OCI-M1 (cell line): ENCODE measurements at places on chromosomes 1 and 21.

- DNase-seq: no peak
Measured at GRCh38 chr21:22244516-22244915, 1246.3 kb downstream of the NCAM2 start.

DNA sequence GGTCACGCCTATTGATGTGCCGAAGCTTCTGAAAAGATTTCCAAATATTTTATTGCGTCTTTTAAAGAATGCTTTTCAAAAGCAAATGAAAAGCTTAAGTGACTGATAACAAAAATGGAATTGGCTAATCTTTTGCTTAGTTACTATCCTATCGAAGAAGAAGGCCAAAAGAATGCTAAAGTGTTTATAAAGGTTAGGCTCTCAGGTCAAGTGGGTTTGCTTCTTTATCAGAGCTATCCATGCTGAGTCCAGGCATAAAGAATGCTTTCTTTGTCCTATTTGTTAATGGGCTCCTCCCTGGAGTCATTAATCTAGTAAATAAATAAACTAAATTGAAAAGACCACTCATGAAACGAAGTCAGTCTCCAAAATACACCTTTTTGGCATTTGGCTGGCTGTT is 133.4 kb upstream of the LYPLAL1 start:
- no peak for DNase-seq

DNA sequence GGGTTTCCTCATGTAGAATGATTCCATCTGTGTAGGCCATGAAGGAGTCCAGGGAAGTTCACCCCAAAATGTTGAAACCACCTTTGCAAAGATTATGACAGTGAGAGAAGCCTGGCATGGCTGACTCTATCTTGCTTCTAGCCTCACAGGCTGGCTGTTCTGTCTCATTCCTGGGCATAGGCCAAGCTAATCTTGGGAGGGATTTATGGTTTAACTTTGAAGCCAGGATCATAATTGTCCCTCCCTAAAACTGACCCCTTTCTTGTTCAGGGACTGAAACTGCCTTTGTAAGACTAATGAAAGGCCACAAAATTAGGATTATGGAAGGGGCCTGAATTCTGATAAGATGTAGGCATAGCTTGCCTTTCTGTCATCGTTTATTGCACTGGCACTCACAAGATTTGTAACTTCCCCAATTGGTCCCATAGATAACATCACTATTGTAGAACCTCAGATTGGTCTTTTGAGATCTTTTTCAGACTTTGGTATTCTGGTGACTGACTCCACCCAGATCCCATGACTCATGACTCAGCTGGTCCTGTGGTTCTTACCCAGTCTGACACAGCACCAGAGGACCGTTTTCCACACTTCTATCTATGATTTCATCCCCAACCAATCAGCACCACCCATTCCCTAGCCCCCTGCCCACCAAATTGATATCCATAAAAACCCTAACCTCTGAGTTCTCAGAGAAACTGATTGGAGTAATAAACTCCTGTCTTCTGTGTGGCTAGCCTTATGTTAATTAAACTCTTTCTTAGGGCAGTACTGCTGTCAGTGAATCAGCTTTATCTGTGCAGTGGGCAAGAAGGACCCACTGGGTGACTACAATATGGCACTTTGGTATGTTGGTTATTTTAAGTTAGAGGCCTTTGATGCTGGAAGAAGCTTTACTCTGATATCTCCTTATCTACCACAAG is 13.6 kb upstream of the LAMTOR5 start:
- peak; percentile 89 for DNase-seq

DNA sequence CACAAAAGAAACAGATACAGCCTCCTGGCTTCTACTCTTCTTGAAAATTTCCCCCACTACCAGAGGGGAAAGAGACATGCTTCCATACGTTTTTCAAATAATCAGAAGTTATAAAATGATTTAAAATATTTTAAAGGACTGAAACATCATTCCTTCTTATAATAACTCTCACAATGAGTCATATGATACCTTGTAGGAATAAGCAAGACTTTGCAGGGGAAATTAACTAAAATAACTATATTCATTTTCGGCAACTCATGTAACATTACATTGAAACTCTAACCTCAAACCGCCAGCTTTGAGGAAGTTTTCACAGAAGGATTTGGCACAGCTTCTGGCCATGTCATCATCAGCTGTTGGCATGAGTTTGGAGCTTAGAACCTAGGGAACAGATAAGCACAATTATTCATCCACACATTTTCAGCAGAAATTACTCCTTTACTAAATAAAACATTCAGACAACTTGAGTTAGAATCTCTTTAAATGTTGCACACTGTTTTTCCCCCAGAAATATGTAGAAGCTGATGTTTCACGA is 85.9 kb downstream of the USP24 start:
- peak; percentile 76 for DNase-seq

GRCh38 chr1:81226603-81226928 is 574.2 kb upstream of the ADGRL2 start:
- no peak for DNase-seq

DNA sequence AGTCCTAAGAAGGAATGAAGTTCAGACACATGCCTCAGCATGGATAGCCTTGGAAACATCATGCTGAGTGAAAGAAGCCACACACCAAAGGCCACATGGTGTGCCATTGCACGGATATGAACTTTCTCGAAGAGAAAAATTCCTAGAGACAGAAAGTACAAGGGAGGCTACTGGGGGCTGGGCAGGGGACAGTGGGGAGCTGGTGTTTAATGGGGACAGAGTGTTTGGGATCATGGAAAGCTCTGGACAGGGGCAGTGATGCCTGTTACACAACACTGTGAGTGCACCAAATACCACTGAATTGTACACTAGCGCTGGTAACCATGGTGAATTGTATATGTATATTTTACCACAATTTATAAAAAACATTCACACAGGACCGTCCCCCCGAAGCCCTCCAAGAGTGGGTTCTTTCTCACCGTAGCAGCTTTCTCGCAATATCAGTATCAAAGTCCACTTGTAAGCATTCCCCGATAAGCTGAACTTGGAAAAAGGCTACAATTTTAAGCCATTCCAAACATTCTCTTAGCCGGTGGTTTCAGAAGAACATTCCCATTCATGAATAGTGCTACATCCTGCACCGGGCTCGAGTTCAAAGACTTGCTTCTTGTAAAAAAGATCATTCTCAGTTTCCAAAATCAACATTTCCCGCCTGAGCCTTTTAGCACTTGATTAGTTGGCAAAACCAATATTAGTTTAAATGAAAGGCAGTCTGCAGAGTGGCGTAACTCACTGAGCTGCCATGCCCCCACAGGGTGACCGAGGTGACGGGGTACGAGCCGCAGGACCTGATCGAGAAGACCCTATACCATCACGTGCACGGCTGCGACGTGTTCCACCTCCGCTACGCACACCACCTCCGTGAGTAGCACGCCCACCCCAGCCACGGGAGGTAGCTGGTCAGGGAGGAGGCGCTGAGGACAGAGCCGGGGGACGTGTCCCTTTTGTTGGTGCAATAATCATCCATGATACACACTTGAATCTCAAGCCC is 31.7 kb downstream of the SIM2 start:
- no peak for DNase-seq

DNA sequence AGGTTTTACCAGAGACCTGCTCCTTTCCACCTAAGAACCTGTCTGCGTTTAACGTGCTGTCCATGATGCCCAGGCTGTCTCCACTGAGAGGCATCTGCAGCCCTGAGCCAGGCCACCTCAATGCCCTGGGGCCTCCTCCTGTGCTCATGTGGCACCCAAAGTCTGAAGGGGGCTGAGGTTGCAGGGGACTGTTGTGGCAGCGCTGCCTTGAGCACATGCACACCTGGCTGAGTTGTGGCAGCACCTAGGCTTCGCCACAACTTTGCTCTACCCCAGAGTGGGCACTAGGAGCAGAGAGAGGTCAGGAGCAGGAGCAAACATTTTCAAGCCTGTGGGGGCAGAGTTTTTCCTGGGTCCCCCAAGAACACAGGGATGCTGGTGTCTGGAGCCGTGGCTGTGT is 1527.1 kb downstream of the PLA2G4A start:
- DNase-seq: no peak

DNA sequence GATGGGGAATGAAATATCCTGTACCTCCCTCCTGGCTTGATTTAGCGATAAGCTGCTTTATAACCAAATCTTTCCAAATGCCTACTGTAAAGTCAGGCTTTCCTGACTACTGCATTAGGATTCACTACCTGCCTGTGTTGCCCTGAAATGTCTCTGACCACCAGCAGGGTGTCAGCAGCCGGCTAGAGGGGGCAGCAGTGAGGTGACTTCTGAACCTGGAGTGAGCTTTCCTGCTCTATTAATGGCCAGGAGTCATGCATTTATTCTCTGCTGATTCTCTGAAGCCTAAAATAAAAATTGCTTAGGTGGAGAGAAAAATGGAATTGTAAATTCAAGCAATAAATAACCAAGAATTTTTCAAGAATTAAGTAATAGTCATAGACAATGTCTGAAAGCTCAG is 2.5 kb downstream of the BACE2 start:
- peak; percentile 27 for DNase-seq

DNA sequence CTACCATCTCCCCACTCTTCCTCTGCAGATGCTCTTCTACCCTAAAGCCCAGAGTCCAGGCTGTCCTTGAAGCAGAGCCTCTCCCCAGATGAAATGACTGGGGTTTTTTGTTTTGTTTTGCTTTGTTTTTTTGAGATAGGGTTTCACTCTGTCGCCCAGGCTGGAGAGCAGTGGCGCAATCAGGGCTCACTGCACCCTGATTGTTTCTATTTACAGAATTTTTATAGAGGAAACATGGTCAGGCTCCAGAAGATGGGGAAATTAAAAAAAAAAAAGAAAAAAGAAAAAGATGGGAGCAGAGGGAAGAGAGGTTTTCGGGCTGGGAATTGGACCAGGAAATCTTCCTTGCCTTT is 43.7 kb upstream of the ZNF281 start:
- DNase-seq: no peak

DNA sequence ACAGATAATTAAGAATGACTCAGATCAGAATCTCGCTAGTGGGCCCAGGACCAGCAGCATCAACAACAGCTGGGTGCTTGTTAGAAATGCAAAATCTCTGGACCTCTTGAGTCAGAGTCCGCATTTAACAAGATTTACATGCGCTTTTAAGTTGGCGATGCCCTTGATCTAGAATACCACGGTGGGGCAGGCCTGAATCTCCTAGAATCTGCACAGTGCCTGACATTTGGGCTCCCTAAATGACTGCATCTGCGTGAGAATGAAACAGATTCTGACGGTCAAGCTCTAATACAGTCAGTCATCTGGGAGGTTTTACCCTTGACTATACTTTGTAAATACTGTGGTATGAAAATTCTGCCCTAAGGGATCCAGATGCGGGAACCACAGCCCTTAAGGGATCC is 17.2 kb upstream of the RAB29 start:
- DNase-seq: no peak

- DNase-seq: peak; percentile 88
Measured at GRCh38 chr1:91555821-91556531, 55.3 kb downstream of the CDC7 start.

- DNase-seq: no peak
Measured at GRCh38 chr1:236615399-236616148, 11.3 kb upstream of the HEATR1 start.

DNA sequence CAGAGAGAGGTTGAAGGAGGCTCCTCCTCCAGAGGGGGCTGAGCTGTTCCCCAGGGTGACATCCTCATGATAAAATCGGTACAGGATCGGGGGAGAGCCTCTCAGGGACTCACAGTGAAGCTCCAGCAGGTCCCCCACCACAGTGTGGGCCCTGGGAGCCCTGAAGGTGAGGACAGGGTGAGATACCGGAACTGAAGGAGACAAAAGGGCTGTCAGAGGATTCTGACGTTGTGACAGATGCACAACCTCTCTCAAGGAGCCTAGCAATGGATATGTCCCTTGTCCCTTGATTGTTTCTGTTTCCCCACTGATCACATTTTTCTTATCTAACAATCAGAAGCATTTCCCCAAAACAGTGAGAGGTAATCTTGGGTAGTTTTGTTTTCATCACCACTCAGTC is 5.2 kb downstream of the FCRL3 start:
- DNase-seq: no peak

- no peak for DNase-seq
Measured at GRCh38 chr1:156100205-156100995, 14.1 kb upstream of the LMNA start.

GRCh38 chr1:13730291-13730690 is 30.3 kb downstream of the PRDM2 start:
- DNase-seq: no peak

DNA sequence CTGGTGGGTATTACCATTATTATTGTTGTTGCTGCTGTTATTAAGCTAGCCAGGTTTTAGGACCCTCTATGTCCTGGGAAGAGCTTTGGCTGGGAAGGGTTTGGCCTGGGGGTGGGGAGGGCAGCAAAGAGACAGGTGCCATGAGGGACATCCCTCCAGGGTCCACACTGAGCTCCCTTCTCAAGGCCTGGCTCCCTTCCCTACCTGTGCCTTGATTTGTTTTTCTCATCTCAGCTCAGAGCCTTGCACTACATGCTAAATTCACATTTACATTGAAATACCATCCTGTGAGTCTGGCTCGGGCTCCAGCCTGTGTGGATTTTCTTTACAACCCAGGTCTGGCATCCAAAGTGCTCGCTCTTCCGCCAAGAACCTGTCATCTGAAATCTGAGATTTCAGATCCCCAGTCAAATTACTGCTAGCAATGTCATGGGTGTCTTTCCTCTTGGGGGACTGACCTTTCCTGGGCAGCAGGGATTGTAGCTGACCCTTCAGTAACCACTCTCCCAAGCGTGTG is 536.3 kb downstream of the PTPRU start:
- no peak for DNase-seq

GRCh38 chr1:154133256-154133655 is 21.6 kb downstream of the NUP210L start:
- no peak for DNase-seq

GRCh38 chr1:119859647-119860046 is 36.7 kb downstream of the ADAM30 start:
- DNase-seq: peak; percentile 70

- peak; percentile 70 for DNase-seq
Measured at GRCh38 chr1:43776043-43776761, 68.9 kb downstream of the ST3GAL3 start.

DNA sequence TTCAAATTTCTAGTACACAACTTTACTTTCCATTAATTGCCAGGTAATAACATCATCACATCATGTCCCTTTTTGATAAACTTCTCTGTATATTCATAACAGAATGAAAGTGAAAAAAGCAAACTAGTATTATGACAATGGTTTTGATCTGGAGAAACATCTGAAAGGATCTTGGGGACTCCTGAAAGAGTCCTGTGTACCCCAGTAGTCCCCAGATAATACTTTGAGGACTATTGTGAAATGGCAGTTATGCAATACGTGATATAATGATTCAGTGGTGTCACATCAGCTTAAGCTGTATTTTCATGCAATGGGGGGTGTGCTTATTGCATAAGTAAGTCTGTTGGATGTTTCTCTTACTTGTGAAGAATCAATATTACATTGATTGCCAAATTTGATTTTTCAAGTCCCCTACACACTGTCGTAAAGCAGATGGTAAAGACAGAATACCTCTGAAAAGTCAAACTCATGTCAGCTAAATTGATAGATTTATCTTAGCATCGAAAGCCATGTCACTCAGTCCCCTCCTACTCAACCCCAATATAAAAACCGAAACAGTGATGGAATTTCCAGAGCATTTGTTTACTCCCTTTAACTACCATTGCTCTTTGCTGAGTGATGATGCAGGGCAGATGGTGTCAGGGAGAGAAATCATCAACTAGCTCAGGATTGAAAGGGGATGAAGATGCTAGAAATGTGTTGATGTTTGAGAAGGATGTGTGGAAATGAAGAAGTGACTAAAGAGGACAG is 146.7 kb upstream of the C1orf105 start:
- peak; percentile 28 for DNase-seq

GRCh38 chr1:16122916-16123315 is 33.0 kb downstream of the EPHA2 start:
- DNase-seq: peak; percentile 75
